ENCODE measurements at places on chromosomes 1 and 21.
A peak's percentile ranks its signal among the peaks of the same experiment; 100 is the strongest.

DNA sequence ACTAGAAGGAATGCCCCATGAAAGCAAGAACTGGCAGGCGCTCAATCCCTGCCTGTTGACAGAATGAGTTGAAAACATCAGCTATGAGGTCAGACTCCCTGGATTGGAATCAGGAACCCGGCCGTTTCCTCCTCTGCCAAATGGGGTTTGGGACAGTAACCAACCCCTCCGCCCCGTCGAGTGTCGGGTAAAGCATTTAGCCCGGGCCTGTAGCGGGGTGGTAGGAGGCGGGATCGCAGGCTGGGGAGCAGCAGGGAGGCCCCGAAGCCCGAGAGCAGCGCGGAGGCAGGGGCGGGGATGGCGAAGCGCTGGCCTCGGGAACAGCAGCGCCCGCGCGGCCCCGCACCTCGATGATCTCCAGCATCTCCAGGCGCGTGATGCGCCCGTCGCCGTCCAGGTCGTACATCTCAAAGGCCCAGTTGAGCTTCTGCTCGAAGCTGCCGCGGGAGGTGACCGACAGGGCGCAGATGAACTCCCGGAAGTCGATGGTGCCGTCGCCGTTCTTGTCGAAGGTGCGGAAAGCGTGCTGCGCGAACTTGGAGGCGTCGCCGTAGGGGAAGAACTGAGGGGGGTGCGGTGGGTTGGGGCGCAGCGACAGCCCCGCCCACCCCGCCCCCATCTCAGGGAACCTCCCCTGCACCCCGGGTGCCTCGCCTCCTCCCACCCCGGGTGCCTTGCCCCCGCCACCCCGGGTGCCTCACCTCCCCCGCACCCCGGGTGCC lies 7.5 kb downstream of the HPCAL4 start:
- DNase-seq: no peak

DNA sequence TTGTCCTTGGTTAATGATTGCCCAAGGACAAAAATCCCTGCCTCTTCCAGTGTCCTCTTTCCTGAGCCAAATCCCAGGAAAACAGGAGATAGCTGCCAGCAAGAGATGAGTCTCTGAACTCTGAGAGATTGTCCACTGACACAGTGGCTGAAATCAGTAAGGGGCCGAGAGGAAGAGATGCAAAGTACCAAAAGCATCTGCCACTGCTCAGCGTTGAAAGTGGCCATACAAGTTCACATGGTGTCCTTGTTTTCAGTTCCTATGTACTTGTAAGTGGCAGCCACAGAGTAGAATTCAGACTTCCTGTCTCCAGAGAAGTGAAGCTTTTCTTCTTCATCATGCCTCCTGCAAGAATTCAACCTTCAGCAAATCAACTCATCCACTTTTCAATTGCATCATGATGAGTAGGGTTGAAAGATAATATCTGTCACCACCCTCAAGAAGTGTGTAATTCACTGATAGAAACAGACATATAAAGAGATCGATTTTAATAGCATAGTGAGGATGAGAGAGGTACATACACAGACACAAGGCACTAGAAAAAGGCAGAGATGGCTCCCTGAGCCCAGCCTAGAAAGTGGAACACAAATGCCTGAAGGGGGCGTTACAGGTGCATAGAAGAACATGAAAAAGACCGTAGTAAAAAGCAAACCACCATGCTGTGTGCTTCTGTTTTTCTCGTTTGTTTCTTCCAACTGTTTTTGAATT lies 185.8 kb downstream of the MRPL39 start:
- DNase-seq: no peak

GRCh38 chr1:19754482-19754881 lies 45.2 kb downstream of the TMCO4 start:
- no peak for DNase-seq

- peak; percentile 22 for DNase-seq
Observed at GRCh38 chr1:1093610-1093943, 19.5 kb upstream of the RNF223 start.

DNA sequence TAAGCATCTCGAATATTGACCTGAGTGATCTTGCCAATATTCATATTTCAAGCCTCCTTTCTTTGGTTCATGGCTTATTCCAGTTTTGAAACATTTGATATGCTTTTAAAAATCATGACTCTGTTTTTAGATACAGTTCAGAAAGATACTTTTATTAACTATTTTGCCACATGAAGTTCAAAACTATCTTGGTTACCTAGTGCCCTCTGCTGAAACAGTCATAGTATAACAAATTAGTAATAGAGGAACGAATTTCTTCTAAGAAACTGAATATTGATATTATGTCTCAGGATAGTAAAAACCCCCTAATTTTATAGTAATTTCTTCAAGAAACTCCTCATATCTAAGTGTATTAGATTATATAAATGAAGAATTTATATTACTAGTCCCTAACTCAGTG lies 52.6 kb upstream of the RC3H1 start:
- DNase-seq: no peak

GRCh38 chr1:117370071-117370470 lies 2.8 kb downstream of the MAN1A2 start:
- DNase-seq: no peak

- no peak for DNase-seq
Observed at GRCh38 chr1:2502661-2503553, 23.5 kb downstream of the PANK4 start.

GRCh38 chr21:46168659-46169386 lies 13.4 kb upstream of the FTCD start:
- DNase-seq: peak; percentile 58

GRCh38 chr1:171180670-171181069 lies 4.4 kb upstream of the FMO2 start:
- no peak for DNase-seq
